ENCODE measurements at places on chromosomes 5 and 9.
A peak's percentile ranks its signal among the peaks of the same experiment; 100 is the strongest.

- DNase-seq, result no peak
- H3K36me3 ChIP-seq, result no peaks in the 10 kb centered on the region
- no peak overlapping the region for H3K27ac ChIP-seq
- no peak overlapping the region for H3K4me3 ChIP-seq
- no peaks in the 10 kb centered on the region for H3K4me1 ChIP-seq
- H3K27me3 ChIP-seq, result peaks cover 10% of the 10 kb centered on the region
These were observed 94.1 kb downstream of the KCNIP1 start for GRCh38 chr5:170597872-170598271.

DNA sequence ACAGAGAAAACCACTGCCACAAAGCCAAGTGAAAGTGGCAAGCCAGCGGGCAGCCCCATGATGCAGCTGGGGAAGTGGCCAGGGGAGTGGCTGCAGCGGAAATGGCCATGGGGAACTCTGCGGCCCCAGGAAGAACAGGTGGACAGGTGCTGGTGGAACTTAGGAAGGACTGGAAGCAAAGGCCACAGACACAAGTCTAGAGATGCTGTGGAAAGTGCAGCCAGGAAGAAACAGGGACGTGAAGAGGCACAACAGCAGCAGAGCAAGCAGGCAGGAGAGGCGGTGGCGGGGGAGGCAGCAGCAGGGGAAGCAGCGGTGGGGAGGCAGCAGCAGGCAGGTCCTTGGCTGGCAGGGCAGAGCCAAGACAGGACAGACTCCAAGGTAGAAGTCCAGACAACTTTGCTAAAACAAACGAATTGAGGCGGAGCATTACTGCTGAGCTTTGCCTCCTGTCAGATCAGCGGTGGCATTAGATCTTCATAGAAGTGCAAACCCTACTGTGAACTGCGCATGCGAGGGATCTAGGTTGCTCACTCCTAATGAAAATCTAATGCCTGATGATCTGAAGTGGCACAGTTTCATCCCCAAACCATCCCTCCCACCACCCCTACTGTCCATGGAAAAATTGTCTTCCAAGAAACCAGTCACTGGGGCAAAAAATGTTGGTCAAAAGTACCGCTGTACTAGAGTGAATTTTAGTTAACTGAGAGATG is 11.8 kb downstream of the SURF6 start:
- H3K27ac ChIP-seq, result no peak overlapping the region
- no peak overlapping the region for H3K4me3 ChIP-seq
- no peaks in the 10 kb centered on the region for H3K4me1 ChIP-seq

DNA sequence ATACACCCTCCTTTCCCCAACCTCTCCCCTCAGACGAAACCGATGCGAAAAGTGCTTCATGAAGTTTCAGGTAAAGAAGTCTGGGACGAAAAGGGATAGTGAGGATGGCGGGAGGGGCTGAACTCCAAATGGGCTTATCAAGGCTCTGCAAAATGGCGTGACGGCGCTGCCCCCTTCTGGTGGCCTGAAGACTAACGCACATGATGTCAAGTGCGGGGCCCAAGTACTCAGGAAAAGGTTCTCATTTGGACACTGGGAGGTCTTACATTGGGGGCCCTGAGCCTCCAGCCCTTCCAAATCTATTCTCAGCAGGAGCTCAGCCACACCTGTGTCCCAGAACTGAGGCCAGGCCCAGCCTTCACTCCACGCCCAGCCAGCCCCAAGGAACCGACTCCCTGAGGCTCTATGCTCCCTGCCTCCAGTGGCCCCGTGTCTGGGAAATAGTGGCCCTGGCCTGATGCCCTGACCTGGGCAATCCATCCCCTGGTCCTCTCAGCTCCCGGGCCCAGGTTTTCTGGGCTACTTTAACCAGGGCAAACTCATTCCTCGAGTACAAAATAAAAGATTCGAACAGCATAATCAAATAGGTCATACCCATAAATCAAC is 119.9 kb downstream of the KCNIP1 start:
- H3K4me1 ChIP-seq, result no peaks in the 10 kb centered on the region
- H3K27me3 ChIP-seq, result no peaks in the 10 kb centered on the region
- no peak overlapping the region for H3K27ac ChIP-seq
- H3K36me3 ChIP-seq, result no peaks in the 10 kb centered on the region
- peak; percentile 44 for DNase-seq
- H3K4me3 ChIP-seq, result no peak overlapping the region

DNA sequence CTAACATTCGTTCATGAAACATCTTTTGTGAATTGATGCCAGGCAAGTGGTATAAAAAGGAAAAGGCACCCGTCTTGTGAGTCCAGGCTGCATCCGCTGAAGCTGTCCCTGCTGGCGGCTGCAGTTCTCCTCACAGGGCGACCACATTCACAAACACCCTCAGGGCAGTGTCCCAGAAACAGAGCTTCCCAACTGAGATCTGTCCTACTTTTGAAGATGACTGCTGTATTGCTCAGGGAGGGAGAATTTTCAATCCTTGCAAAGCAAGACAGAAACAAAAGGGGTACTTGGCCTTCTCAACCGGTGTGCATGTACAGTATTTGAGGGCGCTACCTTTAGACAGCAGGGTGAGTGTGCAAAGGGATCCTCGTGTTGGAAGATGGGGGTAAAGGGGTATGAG is 316.1 kb downstream of the GADD45G start:
- H3K4me1 ChIP-seq, result no peaks in the 10 kb centered on the region
- H3K27ac ChIP-seq, result no peak overlapping the region
- H3K36me3 ChIP-seq, result no peaks in the 10 kb centered on the region
- H3K4me3 ChIP-seq, result no peak overlapping the region

DNA sequence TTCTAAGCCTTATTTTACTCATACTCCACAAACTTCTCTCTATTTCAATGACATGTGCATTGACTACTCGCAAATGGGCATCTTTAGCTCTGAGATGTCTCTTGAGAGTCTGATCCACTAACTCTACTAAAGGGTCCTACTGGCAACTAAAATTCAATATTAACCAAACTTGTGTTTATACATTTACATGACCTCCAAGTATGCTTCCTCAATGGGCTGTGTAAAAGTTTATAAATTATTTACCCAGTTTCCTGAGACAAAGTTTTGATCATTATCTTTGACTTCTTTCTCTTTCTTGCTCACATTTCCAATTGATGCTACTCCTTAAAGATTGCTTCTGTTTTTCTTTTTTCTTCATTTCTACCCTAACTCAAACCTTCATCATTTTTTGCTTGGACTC is 510.1 kb upstream of the DAB2 start:
- H3K4me1 ChIP-seq, result no peaks in the 10 kb centered on the region
- no peaks in the 10 kb centered on the region for H3K27me3 ChIP-seq

- no peak for DNase-seq
- no peak overlapping the region for H3K27ac ChIP-seq
- peaks cover 40% of the 10 kb centered on the region for H3K36me3 ChIP-seq
- H3K4me3 ChIP-seq, result no peak overlapping the region
These were observed 43.4 kb downstream of the NADK2 start for GRCh38 chr5:36198281-36198680.

- no peaks in the 10 kb centered on the region for H3K27me3 ChIP-seq
- H3K36me3 ChIP-seq, result no peaks in the 10 kb centered on the region
- DNase-seq, result no peak
- no peak overlapping the region for H3K27ac ChIP-seq
- H3K4me1 ChIP-seq, result no peaks in the 10 kb centered on the region
These were observed 125.4 kb downstream of the DOCK2 start for GRCh38 chr5:169762338-169763095.

GRCh38 chr9:124480621-124480981 is 26.6 kb downstream of the NR5A1 start:
- H3K36me3 ChIP-seq, result no peaks in the 10 kb centered on the region
- H3K27me3 ChIP-seq, result peaks cover 12% of the 10 kb centered on the region
- DNase-seq, result peak; percentile 20
- H3K4me1 ChIP-seq, result no peaks in the 10 kb centered on the region
- no peak overlapping the region for H3K4me3 ChIP-seq

- DNase-seq, result no peak
- H3K27me3 ChIP-seq, result no peaks in the 10 kb centered on the region
- no peak overlapping the region for H3K4me3 ChIP-seq
- peaks cover 75% of the 10 kb centered on the region for H3K4me1 ChIP-seq
- no peaks in the 10 kb centered on the region for H3K36me3 ChIP-seq
- H3K27ac ChIP-seq, result peak overlapping the region; percentile 49
These were observed 53.4 kb downstream of the SLC22A5 start for GRCh38 chr5:132422720-132423437.

GRCh38 chr5:50352382-50352781 is 88.7 kb downstream of the EMB start:
- H3K27me3 ChIP-seq, result no peaks in the 10 kb centered on the region
- no peaks in the 10 kb centered on the region for H3K36me3 ChIP-seq
- no peak overlapping the region for H3K4me3 ChIP-seq
- no peak overlapping the region for H3K27ac ChIP-seq
- H3K4me1 ChIP-seq, result no peaks in the 10 kb centered on the region
- DNase-seq, result no peak

DNA sequence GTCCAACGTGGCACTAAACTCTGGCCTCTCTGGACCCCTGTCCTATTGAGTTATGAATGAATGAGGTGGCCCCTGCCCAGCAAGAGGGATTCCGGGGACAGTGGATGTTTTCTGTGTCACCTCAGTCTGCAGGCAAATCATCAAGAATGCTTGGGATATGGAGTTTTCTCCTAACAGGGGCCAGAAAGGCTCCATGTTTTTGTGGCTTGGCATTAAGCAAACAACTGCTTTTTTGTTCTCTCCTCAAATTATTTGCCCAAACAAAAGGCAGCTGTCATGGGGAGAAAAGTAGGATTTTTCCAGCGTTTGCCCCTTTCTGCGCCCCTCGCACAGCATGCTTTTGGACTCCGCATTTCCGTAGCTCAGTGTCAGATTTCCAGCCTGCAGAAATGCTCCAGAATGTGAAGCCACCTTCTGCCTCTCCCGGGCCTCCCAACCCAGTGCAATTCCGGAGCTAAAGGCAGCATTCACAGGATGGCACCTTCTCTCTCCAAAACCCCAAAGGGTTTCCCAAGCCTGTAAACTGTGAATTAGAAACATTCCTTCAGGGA is 553.3 kb downstream of the CCDC171 start:
- H3K27ac ChIP-seq, result no peak overlapping the region
- H3K4me3 ChIP-seq, result no peak overlapping the region

- no peaks in the 10 kb centered on the region for H3K4me1 ChIP-seq
- H3K36me3 ChIP-seq, result no peaks in the 10 kb centered on the region
- no peak for DNase-seq
- no peak overlapping the region for H3K27ac ChIP-seq
- H3K4me3 ChIP-seq, result no peak overlapping the region
- no peaks in the 10 kb centered on the region for H3K27me3 ChIP-seq
These were observed 31.0 kb downstream of the EPB41L4A start for GRCh38 chr5:112388074-112388473.

- DNase-seq, result peak; percentile 57
- H3K4me3 ChIP-seq, result peak overlapping the region; percentile 76
- H3K27me3 ChIP-seq, result no peaks in the 10 kb centered on the region
These were observed 1.3 kb upstream of the NFIB start for GRCh38 chr9:14314929-14315874.

DNA sequence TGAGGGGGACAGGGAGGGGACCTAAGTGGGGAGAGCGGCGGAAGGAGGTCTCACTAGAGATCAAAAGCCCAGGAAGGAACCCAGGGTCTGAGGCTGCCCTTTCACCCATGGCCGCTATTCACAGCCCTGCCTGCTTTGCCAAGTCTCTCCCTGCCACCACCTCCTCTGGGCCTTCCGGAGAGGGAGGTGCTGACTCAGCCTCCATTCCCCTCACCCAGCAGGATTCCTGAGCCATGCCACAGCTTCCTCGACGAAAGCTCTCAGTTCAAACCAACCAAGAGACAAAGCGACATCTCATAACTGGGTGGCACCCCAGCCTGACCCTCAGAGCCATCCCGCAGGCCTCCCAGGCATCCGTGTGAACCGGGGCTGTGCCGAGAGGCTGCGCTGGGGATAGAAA is 36.7 kb downstream of the PAX5 start:
- no peak overlapping the region for H3K27ac ChIP-seq
- H3K4me3 ChIP-seq, result no peak overlapping the region
- peaks cover 4% of the 10 kb centered on the region for H3K4me1 ChIP-seq
- DNase-seq, result peak; percentile 47
- H3K27me3 ChIP-seq, result no peaks in the 10 kb centered on the region

DNA sequence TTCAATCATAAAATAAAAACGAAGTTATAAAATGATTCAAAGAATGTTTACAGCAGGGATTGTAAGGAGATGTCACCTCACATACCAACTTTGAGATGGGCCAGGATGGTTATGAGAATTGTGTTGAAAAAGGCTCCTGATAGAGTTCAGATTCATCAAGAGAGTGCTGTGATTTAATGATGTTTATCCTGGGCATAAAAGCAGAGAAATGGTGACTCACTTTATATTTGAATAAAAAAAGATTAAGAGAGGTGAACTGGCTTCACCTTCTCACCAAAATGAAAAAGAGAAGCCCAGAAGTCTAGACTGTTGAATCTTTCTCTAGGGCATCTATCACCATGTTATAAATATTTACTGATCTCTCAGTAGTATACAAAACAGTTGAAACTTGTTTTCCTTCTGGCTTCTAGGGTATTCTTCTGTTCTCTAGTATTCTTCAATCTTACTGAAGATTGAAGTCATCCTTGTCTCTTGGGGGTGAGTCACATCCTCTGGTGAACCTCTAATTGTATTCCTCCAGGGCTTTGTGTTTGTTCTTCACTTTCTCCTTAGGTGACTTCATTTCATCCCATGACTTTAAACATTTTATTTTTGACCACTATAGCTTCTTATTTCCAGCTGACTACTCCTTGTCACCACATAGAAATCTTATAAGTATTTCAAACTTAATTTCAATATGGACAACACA is 1237.3 kb upstream of the C9orf72 start:
- H3K4me3 ChIP-seq, result no peak overlapping the region
- no peak for DNase-seq
- no peaks in the 10 kb centered on the region for H3K4me1 ChIP-seq
- H3K27ac ChIP-seq, result no peak overlapping the region
- H3K36me3 ChIP-seq, result no peaks in the 10 kb centered on the region

GRCh38 chr9:27590651-27591050 is 17.4 kb upstream of the C9orf72 start:
- DNase-seq, result no peak
- H3K27ac ChIP-seq, result no peak overlapping the region
- no peaks in the 10 kb centered on the region for H3K36me3 ChIP-seq
- no peaks in the 10 kb centered on the region for H3K27me3 ChIP-seq
- H3K4me1 ChIP-seq, result no peaks in the 10 kb centered on the region
- H3K4me3 ChIP-seq, result no peak overlapping the region

GRCh38 chr9:104286187-104286586 is 192.1 kb downstream of the SMC2 start:
- H3K4me3 ChIP-seq, result no peak overlapping the region
- no peaks in the 10 kb centered on the region for H3K36me3 ChIP-seq
- no peak overlapping the region for H3K27ac ChIP-seq
- DNase-seq, result no peak

GRCh38 chr9:22683700-22684075 is 237.1 kb downstream of the DMRTA1 start:
- DNase-seq, result no peak
- no peaks in the 10 kb centered on the region for H3K27me3 ChIP-seq
- no peaks in the 10 kb centered on the region for H3K4me1 ChIP-seq
- no peak overlapping the region for H3K27ac ChIP-seq
- H3K4me3 ChIP-seq, result no peak overlapping the region

Data from PC-9 (cell line).